ENCODE measurements at places on chromosomes 5 and 9.

GRCh38 chr5:52922384-52922783 lies 66.8 kb upstream of the ITGA2 start:
- DNase-seq = no peak

DNA sequence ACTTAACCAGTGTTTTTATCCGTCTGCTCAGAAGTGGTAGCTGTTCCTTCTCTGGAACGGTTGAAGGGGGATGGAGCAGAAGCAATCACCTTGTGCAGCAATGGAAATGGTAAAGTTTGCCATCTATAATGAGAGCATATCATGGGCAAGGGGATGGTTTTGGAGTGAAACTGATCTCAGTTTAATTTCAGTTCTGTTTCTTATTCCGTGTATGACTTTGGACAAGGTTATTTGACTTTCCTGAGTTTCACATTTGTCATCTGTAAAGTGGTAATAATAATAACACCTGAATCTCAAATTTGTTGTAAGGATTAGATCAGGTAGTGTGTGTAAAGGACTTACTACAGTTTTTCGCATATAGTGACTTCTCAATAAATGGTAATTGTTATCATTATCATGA lies 106.1 kb downstream of the PCSK1 start:
- no peak for DNase-seq

- no peak for DNase-seq
These were observed 37.8 kb upstream of the CRB2 start for GRCh38 chr9:123318202-123318601.

- no peak for DNase-seq
These were observed 73.7 kb upstream of the MTAP start for GRCh38 chr9:21728781-21729180.

- no peak for DNase-seq
These were observed 19.4 kb downstream of the CDKN2AIPNL start for GRCh38 chr5:134392301-134392700.

DNA sequence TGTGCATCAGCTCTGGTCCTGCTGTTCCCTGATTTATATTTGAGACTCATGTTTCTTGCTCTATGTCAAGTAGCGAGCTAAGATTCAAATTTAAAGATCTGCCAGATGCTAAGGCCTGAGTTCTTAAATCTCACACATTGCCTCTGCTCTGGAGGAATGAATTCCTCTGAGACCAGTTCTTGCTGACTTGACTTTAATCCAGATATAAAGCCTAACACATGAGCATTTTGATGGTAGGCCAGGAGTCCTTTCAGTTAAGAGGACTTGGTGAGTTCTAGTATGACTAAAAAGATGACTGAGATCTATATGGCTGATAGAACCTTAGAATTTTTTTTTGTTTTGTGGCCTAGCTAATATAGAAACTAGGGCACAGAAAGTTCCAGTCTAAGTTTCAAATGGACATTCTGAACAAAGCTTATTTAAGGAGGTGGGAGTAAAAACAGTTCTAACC lies 1.3 kb upstream of the INIP start:
- DNase-seq = no peak

DNA sequence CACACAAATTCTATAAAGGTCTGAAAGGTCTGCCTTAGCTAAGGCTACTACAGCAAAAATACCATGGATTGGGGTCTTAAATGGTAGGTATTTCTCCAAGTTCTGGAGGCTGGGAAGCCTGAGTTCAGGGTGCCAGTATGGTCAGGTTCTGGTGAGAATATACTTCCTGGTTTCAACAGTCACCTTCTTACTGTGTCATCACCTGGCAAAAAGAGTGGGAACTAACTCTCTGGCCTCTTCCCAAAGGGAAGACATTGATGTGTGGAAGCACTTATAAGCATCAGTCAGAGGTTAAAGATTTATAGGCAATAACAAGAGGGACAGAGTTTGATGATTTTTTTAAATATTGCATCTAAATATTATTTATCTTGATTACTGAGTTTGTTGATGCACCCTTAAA lies 53.0 kb downstream of the ZNF622 start:
- no peak for DNase-seq

DNA sequence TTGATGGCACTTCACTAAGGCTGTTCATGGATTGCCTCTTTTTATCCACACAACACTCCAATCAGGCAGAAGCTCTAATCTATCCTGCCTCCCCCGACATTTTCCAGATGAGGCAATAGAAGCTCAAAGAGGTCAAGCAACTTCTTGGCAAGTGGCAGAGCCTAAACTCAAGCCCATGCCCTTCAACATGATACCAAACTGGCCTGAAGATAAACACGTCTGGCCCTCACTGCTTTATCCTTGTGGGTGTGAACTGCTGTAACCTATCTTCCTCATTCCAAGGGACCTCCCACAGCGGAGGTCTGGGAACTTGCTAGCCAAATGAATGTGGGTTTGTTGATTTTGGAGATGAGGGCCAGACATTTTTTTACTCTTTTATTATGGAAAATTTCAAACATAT lies 9.5 kb downstream of the SLC35A4 start:
- DNase-seq = no peak

GRCh38 chr5:122008061-122008460 lies 46.3 kb downstream of the SRFBP1 start:
- DNase-seq = no peak

- no peak for DNase-seq
These were observed 8.8 kb downstream of the ZNF608 start for GRCh38 chr5:124737651-124738050.

DNA sequence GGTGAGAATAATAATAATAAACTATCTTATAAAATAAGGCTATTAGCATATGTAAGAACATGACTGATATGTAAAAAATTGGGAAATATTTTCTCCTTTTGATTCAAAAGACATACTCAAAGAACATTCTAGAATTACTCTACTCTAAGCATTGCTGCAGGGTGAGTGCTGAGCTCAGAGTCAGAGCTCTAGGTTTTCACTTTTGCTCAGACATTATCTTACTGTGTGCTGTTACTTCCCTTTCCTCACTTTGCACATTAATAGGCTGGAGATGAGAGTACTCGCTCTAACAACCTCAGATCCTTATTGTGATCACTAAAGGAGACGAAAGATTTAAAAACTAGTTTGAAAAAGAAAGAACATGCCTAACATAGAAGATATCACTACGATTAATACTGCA lies 99.4 kb upstream of the C9orf72 start:
- DNase-seq = no peak

DNA sequence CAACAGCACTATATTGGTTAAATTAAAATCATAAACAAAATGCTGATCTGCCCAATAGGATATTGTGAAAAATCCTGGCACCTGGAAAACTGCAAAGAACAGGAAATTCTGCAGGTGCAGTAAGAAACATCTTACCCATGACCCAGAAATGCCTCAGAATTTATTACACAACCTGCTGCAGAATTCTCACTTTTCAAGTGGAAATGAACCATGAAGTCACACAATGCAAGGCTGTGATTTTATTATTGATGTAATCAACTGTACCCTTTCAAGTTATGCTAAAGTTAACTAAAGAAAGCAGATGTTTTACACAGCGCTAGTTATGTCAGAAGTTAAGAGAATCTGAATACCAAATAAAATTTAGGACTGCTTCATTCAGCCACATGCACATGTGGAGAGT lies 6.0 kb downstream of the STRBP start:
- no peak for DNase-seq

- DNase-seq = no peak
These were observed 24.3 kb upstream of the POMT1 start for GRCh38 chr9:131478421-131478868.

DNA sequence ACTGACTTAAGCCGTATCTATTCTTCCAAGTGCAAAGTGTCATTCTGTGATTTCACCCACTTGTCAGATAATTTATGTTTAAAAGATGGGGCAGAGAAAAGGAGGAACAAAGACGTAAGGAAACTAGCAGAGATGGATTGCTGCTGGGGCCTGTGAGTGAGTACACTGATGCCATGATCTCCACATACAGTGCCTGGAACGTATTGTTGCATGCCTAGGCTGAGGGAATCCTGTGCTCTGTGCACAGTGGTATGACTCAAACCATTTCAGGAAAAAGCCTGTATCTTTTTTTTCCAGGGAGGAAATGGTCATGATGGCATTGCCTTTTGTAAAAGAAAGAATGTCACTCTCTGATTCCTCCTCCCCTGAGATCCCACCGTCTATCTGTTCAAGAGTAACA lies 359.5 kb upstream of the ADAMTS16 start:
- no peak for DNase-seq

DNA sequence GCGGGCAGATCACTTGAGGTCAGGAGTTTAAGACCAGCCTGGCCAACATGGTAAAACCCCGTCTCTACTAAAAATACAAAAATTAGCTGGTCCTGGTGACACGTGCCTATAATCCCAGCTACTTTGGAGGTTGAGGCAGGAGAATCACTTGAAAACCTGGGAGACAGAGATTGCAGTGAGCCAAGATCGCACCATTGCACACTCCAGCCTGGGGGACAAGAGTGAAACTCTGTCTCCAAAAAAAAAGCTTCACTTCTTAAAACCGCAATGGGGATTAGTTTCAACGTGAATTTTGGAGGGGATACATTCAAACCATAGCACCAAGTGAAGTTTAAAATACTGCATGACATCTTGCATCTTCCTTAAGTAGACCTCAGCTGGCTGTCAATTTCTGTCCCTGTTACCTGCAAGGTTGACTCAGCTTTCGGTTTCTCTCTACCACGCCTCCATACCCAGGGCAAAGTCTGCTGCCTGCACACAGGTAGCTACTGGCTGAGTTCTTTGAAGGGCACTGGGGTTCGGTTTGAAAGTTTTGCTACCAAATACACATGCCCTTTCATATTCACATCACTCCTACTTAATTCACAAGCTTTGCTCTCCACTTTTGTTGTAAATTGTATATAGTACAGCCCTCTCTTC lies 69.3 kb downstream of the KIAA1958 start:
- no peak for DNase-seq
